ENCODE measurements at places on chromosomes 6 and 20. TPM values are rescaled to one million over a fixed set of nuclear protein-coding genes. Genes with fewer than 3 reads are reported as not detected.

The CGA gene
- not detected for total RNA-seq

DNA sequence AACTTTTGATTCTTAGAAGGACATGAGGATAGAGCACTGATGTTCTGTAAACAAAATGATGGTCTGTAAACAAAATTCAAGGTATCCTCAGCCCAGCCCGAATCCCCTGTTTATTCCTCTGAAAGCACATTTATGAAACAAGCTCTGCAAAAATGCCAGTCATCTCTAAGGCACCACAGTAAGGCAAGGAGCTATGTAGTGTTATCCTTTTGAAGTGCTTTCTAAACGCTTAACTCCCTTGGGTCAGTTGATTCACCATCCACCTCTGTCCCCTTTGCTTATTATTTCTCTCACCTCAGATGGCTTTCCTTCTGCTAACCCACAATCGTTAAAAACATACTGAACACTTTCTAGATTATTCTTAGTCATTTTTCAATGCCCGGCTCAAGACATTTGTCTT is 93.8 kb downstream of the ATXN1 start:
- H3K36me3 ChIP-seq, result no peaks in the 10 kb centered on the region
- no peak overlapping the region for H3K4me3 ChIP-seq
- no peak overlapping the region for H3K27ac ChIP-seq
- DNase-seq, result no peak

GRCh38 chr6:69883551-69883950 is 17.2 kb downstream of the COL19A1 start:
- no peak overlapping the region for H3K4me3 ChIP-seq
- H3K36me3 ChIP-seq, result no peaks in the 10 kb centered on the region
- H3K27me3 ChIP-seq, result no peaks in the 10 kb centered on the region
- no peak overlapping the region for H3K27ac ChIP-seq

DNA sequence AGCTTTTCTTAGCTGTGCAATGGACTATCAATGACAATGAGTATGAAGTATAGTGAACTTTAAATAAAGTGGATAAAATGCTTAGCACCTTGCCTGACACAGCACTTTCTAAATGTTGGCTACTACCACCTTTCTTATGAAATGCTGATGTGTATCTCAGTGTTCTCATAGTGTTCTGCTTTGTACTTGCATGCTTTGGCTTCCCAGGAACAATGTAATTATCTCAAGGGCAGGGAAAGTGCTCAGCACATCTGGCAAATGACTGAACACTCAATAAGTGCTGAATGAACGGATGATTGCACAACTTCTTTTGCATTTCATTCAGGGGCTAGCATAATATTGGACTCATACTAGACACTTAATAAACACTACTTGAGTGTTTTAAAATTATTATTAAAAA is 28.2 kb upstream of the NOX3 start:
- no peaks in the 10 kb centered on the region for H3K27me3 ChIP-seq
- no peaks in the 10 kb centered on the region for H3K36me3 ChIP-seq
- H3K4me1 ChIP-seq, result no peaks in the 10 kb centered on the region
- no peak overlapping the region for H3K4me3 ChIP-seq

DNA sequence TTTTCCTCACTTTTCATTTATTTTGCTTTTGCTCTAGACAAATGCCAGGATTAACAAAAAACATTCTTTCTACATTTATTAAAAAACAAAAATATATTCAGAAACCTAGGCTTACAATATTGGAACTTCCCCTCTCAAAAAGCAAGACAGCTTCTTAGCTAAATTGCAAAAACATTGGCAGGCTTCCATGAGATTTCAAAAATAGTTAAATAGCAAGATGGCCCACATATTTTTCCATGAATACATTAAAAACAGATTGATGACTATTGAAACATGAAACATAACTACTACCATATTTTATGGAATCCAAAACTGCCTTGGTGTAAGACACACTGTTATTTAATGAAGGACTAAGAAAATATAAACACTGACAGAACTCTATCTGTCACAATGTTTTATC is 92.0 kb downstream of the LY86 start:
- H3K27me3 ChIP-seq, result no peaks in the 10 kb centered on the region
- no peaks in the 10 kb centered on the region for H3K36me3 ChIP-seq
- H3K4me1 ChIP-seq, result peaks cover 3% of the 10 kb centered on the region
- no peak for DNase-seq
- no peak overlapping the region for H3K4me3 ChIP-seq

The ABHD16B gene
- total RNA-seq, result not detected

DNA sequence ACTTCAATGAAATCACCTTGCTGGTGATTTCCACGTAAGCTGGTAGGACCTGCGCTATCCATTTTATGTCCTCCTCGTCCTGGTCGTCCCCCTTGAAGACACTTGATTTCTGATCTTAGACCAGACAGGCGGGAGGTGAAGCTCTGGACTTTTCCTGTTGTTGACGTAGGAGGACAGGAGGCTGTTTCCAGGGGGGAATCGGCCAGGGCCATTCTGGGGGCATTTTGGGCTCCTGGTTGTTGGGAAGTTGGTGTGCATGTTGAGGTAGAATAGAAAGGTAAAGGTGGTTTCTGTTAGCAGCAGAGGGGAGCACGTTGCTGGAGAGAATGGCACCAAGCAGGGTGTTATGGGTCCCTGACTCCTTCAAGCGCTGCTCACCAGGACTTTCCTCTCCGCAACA is 56.0 kb downstream of the GMPR start:
- no peak overlapping the region for H3K27ac ChIP-seq
- no peak overlapping the region for H3K4me3 ChIP-seq
- no peak for DNase-seq
- peaks cover 2% of the 10 kb centered on the region for H3K27me3 ChIP-seq

- H3K27ac ChIP-seq, result no peak overlapping the region
- no peaks in the 10 kb centered on the region for H3K27me3 ChIP-seq
- no peaks in the 10 kb centered on the region for H3K36me3 ChIP-seq
- no peak overlapping the region for H3K4me3 ChIP-seq
- DNase-seq, result no peak
- no peaks in the 10 kb centered on the region for H3K4me1 ChIP-seq
These were observed 408.4 kb downstream of the MAFB start for GRCh38 chr20:40280616-40281015.

The CTCFL gene
- total RNA-seq, result 0.05 TPM

The MCHR2 gene
- total RNA-seq, result not detected

- H3K27me3 ChIP-seq, result no peaks in the 10 kb centered on the region
- no peaks in the 10 kb centered on the region for H3K4me1 ChIP-seq
- H3K4me3 ChIP-seq, result no peak overlapping the region
- H3K36me3 ChIP-seq, result no peaks in the 10 kb centered on the region
- H3K27ac ChIP-seq, result no peak overlapping the region
These were observed 52.0 kb downstream of the NHLRC1 start for GRCh38 chr6:18070486-18070885.

DNA sequence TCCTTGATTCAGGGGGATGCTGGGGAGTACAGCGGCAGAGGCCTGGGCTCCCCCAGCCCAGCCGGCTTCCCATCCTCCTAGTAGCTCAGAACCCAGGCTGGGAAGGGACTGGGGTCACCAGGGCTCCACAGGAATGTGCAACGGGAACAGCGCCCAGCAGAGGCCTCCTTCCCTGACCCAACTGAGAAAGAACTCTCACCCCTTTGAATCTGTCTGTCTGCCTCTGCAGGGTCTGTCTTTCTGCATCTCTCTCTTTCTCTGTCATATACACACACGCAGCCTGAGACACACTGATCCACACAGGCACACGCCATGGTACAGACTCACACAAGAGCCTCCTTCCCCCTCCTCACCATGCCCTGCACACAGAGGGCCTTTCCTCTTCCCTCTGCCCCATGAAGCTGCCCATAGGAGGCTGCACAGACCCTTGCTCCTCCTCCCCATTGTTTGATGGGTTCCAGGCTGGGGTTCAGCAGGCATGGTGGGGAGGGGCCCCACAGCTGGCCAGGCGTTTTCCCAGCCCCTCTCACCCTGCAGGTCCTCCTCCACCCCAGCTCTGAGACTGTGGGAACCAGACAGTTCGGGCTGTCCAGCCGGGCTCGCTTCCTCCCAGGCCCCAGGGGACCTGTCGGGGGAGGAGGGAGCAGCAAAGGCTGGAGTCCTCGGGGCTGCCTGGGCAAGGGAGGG is 2.8 kb downstream of the FOXS1 start:
- peak overlapping the region; percentile 84 for H3K27ac ChIP-seq
- no peak overlapping the region for H3K4me3 ChIP-seq
- H3K27me3 ChIP-seq, result no peaks in the 10 kb centered on the region
- H3K36me3 ChIP-seq, result no peaks in the 10 kb centered on the region
- no peak for DNase-seq
- H3K4me1 ChIP-seq, result peaks cover 72% of the 10 kb centered on the region

DNA sequence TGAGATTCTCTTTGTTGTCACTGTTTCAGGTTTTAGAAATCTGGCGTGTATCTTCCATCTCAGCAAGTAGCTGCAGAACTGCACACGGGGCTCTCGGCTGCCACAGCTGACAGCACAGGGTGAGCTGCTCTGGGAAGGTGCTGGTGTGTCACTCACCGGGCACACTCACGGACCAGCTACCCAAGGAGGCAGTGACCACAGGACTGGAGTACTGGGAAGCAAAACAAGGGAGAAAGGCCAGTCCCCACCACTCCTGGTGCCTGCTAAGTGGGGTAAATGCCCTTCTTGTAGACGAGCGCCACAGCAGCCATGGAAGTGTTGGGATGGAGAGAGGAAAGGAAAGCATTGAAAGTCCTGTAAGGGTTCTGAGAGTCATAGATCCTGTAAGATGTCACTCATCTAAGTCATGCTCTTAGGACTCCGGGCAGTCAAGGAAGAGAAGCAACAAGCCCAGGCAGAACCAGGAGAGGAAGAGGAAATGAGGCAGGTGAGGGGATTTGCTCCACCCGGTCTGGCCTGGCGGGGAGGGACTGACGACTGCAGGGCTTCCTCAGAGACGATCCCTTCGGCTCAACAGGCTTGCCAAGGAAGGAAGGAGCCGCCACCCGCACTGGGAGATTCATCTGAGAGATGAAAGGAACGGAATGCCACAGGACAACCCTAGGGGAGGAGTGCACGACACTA is 48.1 kb downstream of the PRDM1 start:
- H3K36me3 ChIP-seq, result no peaks in the 10 kb centered on the region
- H3K27me3 ChIP-seq, result no peaks in the 10 kb centered on the region
- no peak overlapping the region for H3K4me3 ChIP-seq
- peaks cover 21% of the 10 kb centered on the region for H3K4me1 ChIP-seq

DNA sequence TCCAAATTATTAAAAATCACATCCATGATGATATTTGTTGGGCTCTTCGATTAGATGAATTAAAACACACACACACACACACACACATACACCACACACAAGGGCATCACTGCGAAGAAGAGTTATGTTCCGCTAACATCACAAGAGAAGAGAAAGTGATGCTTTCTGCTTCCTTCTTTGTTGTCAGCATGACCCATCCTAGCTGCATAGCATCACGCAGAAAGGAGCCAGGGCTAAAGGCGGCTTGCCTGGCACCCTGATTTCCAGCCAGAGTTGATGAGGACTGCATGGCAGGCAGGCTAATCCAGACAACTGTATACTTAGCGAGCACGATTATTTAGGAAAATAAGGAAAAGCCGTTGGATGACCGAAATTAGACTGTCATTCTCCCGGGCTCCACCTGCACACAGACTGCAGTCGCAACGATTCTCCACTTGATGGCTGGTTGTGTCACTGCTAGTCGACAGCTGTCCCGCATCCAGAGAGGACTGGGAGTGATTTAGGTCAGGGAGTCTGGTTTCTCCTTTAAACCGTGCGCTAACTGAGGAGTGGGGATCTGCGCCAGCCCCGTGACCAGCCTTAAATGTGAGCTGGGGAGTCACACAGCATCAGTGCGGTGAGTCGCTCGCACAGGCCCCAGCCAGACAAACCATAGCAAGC is 70.6 kb upstream of the SOX4 start:
- no peaks in the 10 kb centered on the region for H3K4me1 ChIP-seq
- no peak overlapping the region for H3K27ac ChIP-seq
- H3K27me3 ChIP-seq, result peaks cover 10% of the 10 kb centered on the region
- DNase-seq, result no peak

The CDC25B gene
- total RNA-seq, result 170 TPM

DNA sequence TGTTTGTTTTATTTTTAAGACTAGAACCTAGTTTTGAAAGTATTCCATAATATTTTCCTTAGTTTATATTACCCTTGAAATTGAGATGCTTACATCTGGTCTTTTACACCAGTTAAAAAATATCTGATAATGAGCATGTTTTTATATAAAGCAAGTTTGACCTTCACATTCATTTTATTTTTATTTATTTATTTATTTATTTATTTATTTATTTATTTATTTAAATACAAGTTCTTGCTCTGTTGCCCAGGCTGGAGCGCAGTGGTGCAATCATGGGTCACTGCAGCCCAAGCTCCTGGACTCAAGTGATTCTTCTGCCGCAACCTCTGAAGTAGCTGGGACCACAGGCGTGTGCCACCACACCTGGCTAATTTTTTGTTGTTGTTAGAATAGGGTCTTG is 52.8 kb upstream of the ADIG start:
- H3K27me3 ChIP-seq, result no peaks in the 10 kb centered on the region
- no peaks in the 10 kb centered on the region for H3K4me1 ChIP-seq
- DNase-seq, result no peak
- peaks cover 3% of the 10 kb centered on the region for H3K36me3 ChIP-seq
- no peak overlapping the region for H3K4me3 ChIP-seq

DNA sequence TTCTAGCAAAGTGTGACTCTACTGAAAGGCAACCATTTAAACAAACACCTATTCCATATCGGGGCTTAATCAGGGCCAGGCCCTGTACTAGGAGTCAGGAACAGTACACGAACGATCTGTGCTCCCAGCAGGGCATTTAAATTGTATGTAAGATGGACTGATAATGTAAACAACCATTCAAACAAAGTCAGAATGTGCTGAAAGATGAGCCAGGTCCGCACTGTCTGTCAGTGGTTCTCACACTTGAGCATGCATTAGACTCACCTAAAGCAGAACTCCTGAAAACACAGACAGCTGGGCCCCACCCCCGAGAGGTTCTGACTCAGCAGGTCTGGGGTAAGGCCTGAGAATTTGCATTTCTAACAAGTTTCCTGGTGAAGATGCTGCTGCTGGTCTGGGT is 81.6 kb downstream of the PXDC1 start:
- peaks cover 5% of the 10 kb centered on the region for H3K27me3 ChIP-seq
- no peaks in the 10 kb centered on the region for H3K4me1 ChIP-seq
- no peaks in the 10 kb centered on the region for H3K36me3 ChIP-seq
- H3K4me3 ChIP-seq, result no peak overlapping the region
- DNase-seq, result no peak

GRCh38 chr6:159067334-159067733 is 22.5 kb upstream of the TAGAP start:
- H3K4me3 ChIP-seq, result no peak overlapping the region
- no peak overlapping the region for H3K27ac ChIP-seq
- H3K27me3 ChIP-seq, result peaks cover 40% of the 10 kb centered on the region
- H3K4me1 ChIP-seq, result no peaks in the 10 kb centered on the region
- no peak for DNase-seq
- no peaks in the 10 kb centered on the region for H3K36me3 ChIP-seq

DNA sequence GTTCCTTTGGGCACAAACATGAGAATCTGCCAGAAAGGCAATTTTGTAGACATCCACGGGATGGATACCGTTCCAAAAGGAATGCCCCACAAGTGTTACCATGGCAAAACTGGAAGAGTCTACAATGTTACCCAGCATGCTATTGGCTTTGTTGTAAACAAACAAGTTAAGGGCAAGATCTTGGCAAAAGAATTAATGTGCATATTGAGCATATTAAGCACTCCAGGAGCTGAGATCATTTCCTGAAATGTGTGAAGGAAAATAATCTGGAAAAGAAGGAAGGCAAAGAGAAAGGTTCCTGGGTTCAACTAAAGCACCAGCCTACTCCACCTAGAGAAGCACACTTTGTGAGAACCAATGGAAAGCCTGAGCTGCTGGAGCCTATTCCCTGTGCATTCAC is 103.9 kb upstream of the ARG1 start:
- no peaks in the 10 kb centered on the region for H3K27me3 ChIP-seq
- H3K4me3 ChIP-seq, result no peak overlapping the region
- no peak for DNase-seq

The TNFAIP3 gene
- total RNA-seq, result 15.0 TPM

Data from Panc1 (cell line).